Neuronal stem cell (in vitro differentiated cells): ENCODE measurements at places on chromosomes 12 and 14.
A peak's percentile ranks its signal among the peaks of the same experiment; 100 is the strongest.

GRCh38 chr12:58647495-58647894, 272.8 kb downstream of the LRIG3 start:
- no peaks in the 10 kb centered on the region for H3K4me1 ChIP-seq
- no peak overlapping the region for H3K4me3 ChIP-seq
- no peak for DNase-seq
- no peaks in the 10 kb centered on the region for H3K27me3 ChIP-seq
- H3K27ac ChIP-seq, result no peak overlapping the region

DNA sequence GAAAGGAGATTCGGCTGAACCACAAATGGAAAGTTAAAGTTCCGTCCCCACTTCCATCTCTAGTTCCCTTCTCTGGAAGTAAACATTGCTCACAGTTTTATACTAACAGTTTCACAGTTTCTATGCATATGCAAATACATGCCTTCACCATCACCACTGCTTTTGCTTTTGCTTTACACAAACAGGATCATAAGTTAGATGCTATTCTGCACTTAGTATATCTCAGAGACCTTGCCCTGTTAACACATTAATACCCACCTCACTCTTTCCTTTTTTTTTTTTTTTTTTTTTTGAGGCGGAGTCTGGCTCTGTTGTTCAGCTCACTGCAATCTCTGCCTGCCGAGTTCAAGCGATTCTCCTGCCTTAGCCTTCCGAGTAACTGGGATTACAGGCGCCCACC, 890 bp downstream of the TEP1 start:
- peaks cover 3% of the 10 kb centered on the region for H3K36me3 ChIP-seq
- no peaks in the 10 kb centered on the region for H3K4me1 ChIP-seq
- no peaks in the 10 kb centered on the region for H3K27me3 ChIP-seq
- H3K4me3 ChIP-seq, result peak overlapping the region; percentile 89
- no peak for DNase-seq

GRCh38 chr12:64105026-64105425, 117.1 kb downstream of the KICS2 start:
- H3K27me3 ChIP-seq, result no peaks in the 10 kb centered on the region
- H3K4me3 ChIP-seq, result no peak overlapping the region
- H3K36me3 ChIP-seq, result no peaks in the 10 kb centered on the region

DNA sequence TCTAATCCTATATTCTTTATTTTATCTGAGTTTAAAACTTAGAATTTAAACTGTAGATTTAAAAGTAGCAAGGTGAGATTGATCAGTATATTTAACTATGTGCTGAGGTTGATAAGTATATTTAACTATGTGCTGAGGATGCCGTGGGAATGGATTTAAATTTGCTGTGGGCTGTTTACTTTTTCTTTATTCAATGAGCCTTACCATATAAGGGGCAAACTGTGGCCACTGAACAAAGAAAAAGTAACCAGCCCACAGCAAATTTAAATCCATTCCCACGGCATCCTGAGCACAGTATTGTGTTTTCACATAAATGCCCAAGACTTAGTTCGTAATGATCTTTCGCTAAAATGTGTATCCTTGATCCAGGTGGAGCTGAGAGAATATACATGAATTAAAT, 43.1 kb downstream of the PROX2 start:
- H3K36me3 ChIP-seq, result peaks cover 10% of the 10 kb centered on the region
- no peak for DNase-seq
- no peak overlapping the region for H3K27ac ChIP-seq
- no peaks in the 10 kb centered on the region for H3K4me1 ChIP-seq
- H3K27me3 ChIP-seq, result no peaks in the 10 kb centered on the region

- no peak overlapping the region for H3K4me3 ChIP-seq
- H3K27ac ChIP-seq, result no peak overlapping the region
- peaks cover 5% of the 10 kb centered on the region for H3K4me1 ChIP-seq
- peaks cover 36% of the 10 kb centered on the region for H3K27me3 ChIP-seq
Observed at GRCh38 chr14:100581228-100582145, 5.7 kb downstream of the BEGAIN start.

GRCh38 chr14:95707327-95707726, 6.6 kb downstream of the TCL1A start:
- no peak overlapping the region for H3K4me3 ChIP-seq
- H3K36me3 ChIP-seq, result no peaks in the 10 kb centered on the region
- H3K27me3 ChIP-seq, result no peaks in the 10 kb centered on the region
- no peaks in the 10 kb centered on the region for H3K4me1 ChIP-seq
- no peak overlapping the region for H3K27ac ChIP-seq

GRCh38 chr12:24728366-24728765, 220.5 kb downstream of the BCAT1 start:
- H3K27me3 ChIP-seq, result no peaks in the 10 kb centered on the region
- H3K4me3 ChIP-seq, result no peak overlapping the region
- peaks cover 4% of the 10 kb centered on the region for H3K4me1 ChIP-seq
- DNase-seq, result no peak
